ENCODE measurements at places on chromosomes 11 and 22.

- DNase-seq, result no peak
Measured at GRCh38 chr11:87359401-87359800, 321.7 kb downstream of the TMEM135 start.

GRCh38 chr22:29719899-29720645 lies at the start of gene CABP7:
CABP7 (plus strand) TSS chr22:29720003; CDS start chr22:29720425, 422 bp downstream.
- DNase-seq, result no peak

- DNase-seq, result no peak
Measured at GRCh38 chr22:33715237-33715985, 204.9 kb downstream of the LARGE1 start.

DNA sequence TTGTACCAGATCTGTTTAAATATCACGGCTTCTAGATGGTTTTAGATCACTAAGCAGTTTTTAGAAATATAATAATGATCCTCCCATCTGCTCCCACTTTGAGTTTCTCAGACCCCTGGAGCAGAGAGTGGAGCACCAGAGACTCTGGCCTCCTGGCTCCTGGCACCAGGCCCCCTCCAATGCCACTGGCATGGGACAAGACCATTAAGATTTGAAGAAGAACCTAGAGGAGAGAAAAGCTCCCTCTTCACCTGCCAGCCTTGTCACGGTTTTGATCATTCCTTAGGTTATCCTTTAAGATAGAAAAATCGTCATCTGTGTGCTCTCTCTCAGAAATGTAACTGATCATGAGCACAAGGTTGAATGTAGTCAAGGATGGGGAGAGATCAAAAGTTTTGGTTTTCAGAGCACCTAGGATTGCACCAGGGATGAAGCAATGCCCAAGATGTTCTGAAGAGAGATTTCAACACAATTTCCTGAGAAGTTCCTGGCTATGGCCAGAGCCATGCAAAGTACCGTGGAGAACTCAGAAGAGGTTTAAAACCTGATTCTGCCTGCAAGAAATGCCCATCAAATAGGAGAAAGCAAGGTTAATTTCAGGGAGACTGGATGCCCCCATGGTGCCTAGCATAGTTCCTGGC lies 22.2 kb downstream of the IL10RA start:
- no peak for DNase-seq

- DNase-seq, result no peak
Measured at GRCh38 chr11:1370186-1371025, 19.3 kb upstream of the BRSK2 start.

GRCh38 chr11:121645001-121645400 lies 192.2 kb upstream of the SORL1-AS1 start:
- DNase-seq, result no peak

DNA sequence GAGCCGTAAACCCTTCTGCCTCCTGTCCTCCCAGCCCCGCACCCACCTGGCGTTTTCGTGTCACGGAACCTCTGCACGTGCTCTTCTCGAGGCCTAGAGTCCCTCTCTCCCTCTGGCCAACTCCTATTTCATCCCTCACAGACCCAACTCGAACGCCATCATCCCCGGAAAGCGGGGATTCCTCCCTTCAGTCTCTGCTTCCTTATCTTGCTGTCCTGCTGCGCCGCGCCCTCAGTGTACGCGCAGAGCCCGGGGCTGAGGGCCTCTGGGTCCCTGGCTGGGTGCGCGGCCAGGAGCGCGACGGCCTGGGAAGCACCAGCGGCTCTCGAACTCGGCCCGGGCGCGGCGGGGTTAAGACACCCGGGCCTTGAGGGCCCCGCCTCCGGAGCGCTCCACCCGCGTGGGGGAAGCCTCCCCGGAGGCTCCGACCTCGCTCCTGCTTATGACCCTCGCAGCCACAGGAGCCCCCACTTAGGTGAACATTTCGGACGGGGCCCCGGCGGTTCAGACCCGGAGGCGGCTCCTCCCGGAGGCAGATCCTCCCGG lies 398 bp upstream of the ATG16L2 start:
- DNase-seq, result peak; percentile 64

All from activated CD8-positive, alpha-beta memory T cell treated with anti-CD3 and anti-CD28 coated beads for 4 hours (primary cell).